ENCODE measurements at places on chromosomes 2 and 18.
A peak's percentile ranks its signal among the peaks of the same experiment; 100 is the strongest.

DNA sequence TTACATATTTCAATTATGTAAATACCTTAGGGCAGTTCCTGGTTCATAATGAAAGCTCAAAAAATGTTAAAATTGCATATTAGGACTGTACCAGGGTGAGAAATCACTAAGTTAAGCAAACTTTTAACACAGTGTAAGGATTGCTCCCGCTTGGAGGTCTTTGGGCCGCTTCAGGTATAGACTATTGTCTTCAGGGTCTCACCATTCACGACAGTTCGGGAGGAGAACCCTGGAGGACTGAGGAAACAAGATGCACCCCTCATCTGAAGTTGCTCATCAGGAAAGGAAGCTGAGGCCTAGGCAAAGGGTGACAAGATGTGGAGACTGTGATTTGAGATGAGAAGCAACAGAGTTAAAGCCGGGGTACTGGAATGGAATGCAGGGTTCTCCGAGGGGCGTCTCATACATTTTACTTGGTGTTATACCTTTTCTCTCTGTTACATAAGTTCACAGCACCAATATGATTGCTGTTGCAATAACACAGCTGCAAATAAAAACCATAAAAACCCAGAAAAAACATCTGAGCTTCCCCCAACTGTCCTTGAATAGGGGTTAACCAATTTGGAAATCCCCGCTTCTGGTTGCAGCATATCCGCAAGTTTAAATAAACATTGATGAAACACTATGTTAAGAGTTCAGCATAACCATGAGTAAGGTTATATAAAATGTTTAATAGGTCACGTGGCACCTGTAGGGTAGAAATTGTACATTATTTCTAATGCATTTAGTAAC is 40.1 kb downstream of the FBXO48 start:
- DNase-seq = no peak

DNA sequence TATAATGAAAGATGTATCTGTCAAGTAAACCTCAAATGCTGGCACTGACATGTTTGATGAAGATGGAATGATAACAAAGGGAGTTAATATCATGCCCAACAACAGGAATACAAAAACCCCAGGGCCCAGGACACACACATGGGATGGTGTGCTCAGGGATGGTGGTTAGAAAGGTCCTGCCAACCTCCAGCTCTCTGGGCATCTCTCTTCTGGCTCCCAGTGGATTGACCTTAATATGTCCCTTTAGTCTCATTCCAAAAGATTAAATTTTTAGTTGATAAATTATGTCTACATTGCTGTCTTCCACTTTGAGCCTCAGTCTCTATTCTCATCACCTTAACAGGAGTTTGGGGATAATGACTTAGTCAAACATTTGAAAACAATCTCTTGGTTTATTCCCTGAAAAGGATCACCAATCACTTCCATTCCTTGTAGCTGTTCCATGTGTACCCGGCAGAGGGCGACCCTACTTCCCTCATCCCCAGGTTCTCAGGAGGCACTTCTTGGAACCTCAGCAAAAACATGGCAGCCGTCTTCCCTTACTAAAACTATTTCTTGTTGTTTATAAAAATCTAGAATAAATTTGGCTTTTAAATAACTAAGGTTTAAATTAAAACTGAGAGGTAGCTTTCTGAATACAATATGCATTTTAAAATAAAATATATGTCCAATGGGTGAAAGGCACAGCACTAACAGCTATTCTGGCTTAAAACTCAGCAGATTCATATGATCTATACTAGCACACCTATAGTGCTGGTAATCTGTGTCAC is 29.6 kb downstream of the MCEE start:
- peak; percentile 20 for DNase-seq

DNA sequence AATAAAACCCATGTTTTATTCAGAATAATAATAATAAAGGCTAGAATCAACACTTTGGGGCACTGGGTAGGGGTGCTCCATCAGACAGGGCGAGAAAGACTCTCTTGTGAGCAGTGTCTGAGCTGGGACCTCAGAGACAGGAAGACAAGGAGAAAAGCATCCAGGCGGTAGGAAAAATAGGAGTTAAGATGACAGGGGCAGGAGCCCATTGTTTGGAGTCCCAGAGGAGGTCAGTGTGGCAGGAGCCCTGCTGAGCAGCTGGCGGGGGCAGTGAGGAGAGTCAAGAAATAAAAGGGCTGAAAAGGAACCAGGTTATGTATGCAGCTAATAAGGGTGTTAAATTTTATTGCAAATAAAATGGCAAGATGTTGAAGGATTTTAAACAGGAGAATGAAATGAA is 457.4 kb downstream of the FBXO15 start:
- no peak for DNase-seq

GRCh38 chr18:9290156-9290555 is 44.4 kb upstream of the TWSG1 start:
- DNase-seq = no peak

DNA sequence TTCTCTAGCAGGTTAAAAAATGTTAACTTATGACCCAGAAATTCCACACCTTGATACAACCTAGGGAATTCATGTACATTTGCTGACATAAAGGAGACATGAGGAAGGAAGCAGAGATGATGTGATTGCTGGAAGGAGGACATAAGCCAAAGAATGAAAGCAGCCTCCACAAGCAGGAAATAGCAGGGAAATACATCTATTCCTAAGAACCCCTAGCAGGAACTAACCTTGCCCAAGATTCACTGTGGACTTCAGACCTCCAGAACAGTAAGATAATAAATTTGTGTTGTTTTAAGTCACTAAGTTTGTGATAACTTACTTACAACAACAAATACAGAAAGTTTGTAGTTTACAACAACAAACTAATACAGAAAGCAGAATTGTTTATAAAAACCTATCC is 4.6 kb upstream of the DSG4 start:
- DNase-seq = no peak

DNA sequence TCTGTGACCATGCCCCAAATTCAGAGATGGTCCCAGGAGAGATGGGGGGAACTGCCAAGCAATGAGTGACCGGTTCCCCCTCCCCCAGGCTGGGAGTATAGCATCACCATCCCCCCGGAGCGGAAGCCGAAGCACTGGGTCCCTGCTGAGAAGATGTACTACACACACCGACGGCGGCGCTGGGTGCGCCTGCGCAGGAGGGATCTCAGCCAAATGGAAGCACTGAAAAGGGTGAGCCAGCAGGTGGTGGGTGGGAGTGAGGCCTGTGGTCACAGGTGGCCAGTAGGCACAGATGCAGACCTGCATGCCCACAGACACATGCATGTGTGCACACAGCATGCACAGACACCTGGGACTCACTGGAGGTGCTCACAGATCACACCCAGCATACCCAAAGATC is 117.2 kb downstream of the DYSF start:
- no peak for DNase-seq

GRCh38 chr2:230680463-230681170 is 32.0 kb upstream of the CAB39 start:
- no peak for DNase-seq

- no peak for DNase-seq
These were observed 12.6 kb downstream of the HYCC2 start for GRCh38 chr2:201058914-201059313.

DNA sequence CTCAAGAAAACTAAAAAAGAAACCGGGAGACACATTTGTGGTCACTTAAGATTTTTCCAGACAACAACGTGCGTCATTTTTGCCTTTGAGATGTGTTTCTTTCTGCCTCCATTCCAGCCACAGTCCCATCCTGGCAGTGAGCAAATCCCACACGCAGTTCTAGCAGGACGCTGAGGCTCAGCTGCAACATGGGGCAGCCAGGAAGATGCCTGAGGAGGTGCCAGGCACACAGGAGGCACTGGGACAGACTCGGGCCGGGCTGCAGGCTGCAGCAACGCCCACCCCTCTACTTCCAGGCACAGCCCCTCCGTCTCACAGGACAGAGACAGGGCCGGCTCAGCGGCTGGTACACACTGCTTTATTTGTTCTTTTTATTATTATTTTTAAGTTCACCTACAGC is 13.1 kb downstream of the KLF11 start:
- DNase-seq = no peak

DNA sequence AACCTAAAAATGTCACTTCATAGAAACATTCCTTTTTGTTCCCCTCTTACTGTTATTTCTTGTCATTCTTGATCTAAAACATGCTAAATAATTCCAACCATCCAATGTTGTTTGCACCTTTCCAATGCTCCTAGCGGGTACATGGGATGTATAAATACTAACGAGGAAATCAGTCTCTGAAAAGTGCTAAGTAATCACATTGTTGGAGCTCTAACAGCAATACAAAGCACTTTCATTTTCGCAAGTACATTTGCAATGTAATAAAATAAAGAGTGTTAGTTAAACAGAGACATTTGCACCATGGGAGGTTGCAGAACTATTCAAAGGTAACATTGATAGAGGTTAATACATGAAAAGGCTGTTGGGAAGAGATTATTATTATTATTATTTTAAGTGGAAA is 286.2 kb upstream of the ACVR2A start:
- no peak for DNase-seq

GRCh38 chr2:9234680-9235146 is 28.1 kb downstream of the ASAP2 start:
- no peak for DNase-seq

DNA sequence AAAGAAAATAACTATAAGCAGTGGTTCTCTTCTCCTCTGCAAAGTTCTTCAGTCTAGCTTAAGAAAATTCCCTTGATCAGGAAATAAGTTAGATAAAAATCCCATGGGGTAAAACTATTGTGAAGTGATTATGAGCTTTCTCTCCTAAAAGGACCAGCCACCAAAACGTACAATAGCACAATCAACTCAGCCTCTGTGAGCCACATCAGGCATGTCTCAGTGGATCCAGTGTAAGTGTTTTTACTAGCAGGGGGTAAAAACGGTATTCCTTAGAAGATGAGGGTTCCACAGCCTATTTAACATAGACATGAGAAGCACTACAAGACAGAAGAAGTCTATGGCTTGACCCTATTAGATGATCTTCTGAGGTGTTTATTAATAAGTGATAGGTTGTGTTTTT is 503.2 kb downstream of the PIK3C3 start:
- DNase-seq = no peak

DNA sequence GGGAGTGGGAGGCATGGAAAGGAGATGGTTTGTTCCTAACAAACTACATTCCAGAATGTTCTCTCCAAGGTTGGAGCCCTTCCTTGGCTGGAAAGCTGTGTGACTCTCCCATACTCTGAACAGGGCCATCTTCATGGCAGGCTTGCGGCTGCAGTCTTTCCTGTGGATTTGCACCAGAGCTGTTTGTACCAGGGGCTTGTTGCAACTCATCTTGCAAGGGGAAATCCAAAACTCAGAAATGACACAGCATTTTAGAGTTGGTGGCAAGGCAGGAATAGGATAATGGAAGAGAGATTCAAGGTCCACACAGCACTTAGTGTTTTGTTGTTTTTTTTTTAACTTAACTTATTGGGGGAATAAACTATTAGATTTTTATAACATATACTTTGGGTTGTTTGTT is 73.7 kb upstream of the ZNF516 start:
- no peak for DNase-seq

DNA sequence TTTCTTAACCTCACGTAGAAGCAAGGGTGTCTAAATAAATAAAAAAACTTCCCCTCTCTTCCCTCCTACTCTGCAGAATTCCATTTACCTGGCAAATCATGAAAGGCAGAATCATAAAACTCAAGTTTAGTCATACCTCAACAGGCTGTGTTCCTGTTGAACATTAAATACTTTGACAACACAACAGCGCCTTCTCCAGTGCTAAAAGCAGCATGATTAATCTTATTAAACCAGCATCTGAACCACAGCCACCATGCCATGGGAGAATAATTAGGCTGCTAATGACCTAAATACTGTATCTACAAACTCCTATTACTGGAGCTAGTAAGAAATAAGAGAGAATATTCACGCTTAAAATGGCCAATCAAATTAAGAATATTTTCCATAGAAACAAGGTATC is 68.1 kb downstream of the CDH2 start:
- DNase-seq = no peak

- no peak for DNase-seq
These were observed 52.3 kb upstream of the RALBP1 start for GRCh38 chr18:9422816-9423519.

GRCh38 chr2:49335546-49335945 is 181.2 kb upstream of the FSHR start:
- no peak for DNase-seq

GRCh38 chr2:218010984-218011652 is 8.3 kb upstream of the TNS1 start:
- DNase-seq = no peak

DNA sequence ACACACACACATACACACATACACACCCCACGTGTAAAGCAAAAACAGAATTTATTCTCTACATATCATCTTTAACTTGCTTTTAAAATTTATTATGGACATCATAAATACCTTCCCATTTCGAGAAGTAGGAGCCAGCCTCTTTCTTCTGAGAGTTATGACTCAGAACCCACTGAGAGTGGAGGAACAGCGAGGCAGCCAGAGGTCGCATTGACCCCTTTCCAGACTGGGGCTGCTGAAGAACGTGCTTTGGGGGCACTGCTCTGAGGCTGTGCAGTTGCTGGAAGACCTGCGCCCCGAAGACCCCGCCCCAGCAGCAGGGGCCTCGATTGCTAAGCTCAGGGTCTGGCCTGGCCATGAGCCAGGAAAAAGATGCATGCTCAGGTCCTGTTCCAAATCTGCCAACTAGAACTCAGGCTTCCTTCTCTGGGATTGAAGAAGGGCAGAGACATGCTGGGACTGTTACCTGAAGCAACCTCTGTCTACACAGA is 133.8 kb upstream of the TWIST2 start:
- no peak for DNase-seq

GRCh38 chr18:10053861-10054260 is 140.0 kb downstream of the VAPA start:
- DNase-seq = no peak

GRCh38 chr2:61009355-61009754 is 8.2 kb upstream of the PEX13 start:
- DNase-seq = no peak

All from T-helper 17 cell (primary cell).